ENCODE measurements at places on chromosomes 1 and 21.

- DNase-seq = no peak
Measured at GRCh38 chr21:17119466-17120297, 393.2 kb upstream of the CXADR start.

GRCh38 chr1:55506740-55507577 is 291.8 kb upstream of the USP24 start:
- no peak for DNase-seq

DNA sequence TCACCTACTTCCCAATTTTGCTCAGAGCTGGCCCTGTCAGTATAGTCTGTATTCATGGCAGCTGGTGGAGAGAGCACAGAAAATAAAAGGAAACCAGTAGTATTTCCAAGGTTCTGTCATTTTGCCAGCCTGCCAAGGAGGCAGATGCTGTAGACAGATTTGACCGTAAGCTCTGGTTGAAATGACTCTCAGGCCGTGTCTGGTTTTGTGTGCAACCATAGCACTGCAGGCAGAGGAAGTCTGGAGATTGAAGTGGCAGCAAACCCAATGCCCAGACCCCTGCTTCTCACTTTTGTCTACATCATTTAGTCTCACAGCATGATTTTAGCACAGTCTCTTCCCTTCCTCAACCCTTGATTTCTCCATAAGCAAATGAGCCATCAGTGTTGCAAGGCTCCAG is 291.7 kb downstream of the PAPPA2 start:
- no peak for DNase-seq

DNA sequence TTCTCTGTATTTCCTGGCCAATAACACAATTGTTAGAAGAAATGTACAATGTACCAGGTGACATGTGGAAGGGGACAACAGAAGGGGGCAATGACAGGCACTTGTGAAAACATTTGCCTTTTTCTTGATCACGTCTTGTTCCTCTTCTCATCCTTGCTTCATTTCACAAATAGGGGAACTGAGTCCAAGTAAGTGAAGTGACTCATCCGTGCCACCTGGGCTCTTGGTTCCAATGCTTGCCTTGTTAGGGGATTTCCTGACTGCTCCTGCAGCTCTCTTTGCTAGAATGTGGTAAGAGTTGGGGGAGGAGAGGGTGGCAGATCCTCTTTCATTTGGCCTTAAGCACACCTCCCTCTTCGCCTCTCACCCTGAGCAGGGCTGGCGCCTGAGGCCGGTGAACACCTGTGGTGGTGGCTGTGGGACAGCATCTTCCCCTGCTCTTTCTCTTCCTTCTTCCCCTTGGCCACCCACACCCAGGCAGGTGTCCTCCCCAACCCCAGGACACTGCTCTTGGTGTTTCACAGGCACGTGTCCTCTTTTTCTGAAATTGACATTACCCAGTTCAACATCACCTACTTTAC is 2.2 kb upstream of the RHEX start:
- DNase-seq = peak; percentile 12

Data from stimulated activated CD8-positive, alpha-beta memory T cell treated with anti-CD3 and anti-CD28 coated beads, Interleukin-7, amount 100 ng/mL, for 4 hours (primary cell).